ENCODE measurements at places on chromosomes 2 and 18.
A peak's percentile ranks its signal among the peaks of the same experiment; 100 is the strongest.

DNA sequence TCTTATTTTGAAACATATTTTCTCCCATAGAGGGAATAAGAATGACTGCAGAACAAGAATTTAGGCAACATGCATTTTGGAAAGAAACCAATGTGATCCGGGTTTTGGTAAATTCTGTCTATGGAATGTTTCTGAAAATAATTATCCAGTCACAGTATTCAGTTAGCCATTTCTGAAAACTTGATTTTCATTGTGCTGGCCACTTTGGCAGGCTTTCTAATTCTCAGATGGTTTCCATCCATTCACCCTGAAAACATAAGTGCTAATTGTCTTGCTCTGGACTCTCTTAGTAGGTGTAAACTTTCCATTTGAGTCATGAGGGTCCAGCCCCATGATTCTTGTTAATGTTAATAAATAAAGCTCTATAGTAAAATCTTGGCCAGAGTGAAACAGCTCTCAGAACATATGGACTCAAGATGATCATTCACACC lies 176.5 kb downstream of the RBM43 start:
- no peak for DNase-seq

DNA sequence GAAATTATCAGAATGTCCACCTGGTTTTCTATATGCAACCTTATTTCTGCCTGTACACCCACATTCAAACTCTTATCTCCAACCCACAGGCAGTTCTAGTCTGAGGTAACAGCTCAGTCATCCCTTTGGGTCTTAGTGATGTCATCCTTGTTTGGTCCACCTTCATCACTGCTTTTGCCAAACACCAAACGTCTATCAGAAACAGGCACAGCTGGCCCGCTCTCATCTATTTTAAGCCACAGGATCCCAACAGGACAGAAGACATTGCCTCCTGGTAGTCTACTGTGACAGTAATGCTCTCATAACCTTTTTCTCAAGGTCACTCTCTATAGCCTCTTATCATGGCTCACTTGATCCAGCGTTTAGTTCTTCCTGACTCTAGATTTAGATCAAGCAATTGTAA lies 99.0 kb upstream of the CHAC2 start:
- DNase-seq = no peak

GRCh38 chr2:20448246-20448976 lies 1.5 kb downstream of the RHOB start:
- no peak for DNase-seq

DNA sequence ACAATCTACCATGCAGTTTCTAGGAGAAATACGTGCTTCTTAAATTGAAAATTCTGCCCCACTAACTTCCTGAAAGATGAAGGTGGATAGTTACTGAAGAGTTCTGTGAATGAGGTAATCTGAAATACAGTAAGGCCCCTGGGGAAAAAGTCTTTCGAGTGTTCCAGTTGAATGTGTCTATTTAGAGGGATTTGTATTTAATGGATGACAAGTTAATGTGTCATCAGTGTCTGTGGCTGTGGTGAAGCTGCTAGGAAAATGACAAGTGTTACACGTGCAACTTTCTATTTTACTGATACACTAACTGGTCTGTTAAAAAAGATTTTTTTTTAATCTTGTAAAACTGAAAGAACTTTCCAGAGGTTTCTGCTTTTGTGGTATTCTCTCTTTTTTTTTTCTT lies 384.6 kb downstream of the STK39 start:
- DNase-seq = peak; percentile 2

- peak; percentile 1 for DNase-seq
Measured at GRCh38 chr18:13611142-13611600, 115.2 kb downstream of the FAM210A start.

- DNase-seq = peak; percentile 72
Measured at GRCh38 chr2:45778720-45779171, 127.3 kb downstream of the PRKCE start.

Measured in foreskin fibroblast (primary cell).